ENCODE measurements at places on chromosomes 7 and 10. TPM values are rescaled to one million over a fixed set of nuclear protein-coding genes. Genes with fewer than 3 reads are reported as not detected.
A peak's percentile ranks its signal among the peaks of the same experiment; 100 is the strongest.

The EPHA1 gene
- polyA plus RNA-seq: 14.9 TPM

The NPY gene
- not detected for polyA plus RNA-seq

The TRPV5 gene
- polyA plus RNA-seq: 0.11 TPM

The HOXA4 gene
- 35.3 TPM for polyA plus RNA-seq

The UFSP1 gene
- 1.6 TPM for polyA plus RNA-seq

The ATRNL1 gene
- polyA plus RNA-seq: 6.2 TPM

The ITGB1 gene
- 506 TPM for polyA plus RNA-seq

The HOXA3 gene
- polyA plus RNA-seq: 32.6 TPM

The CXCL12 gene
- polyA plus RNA-seq: 185 TPM

The PNLIPRP1 gene
- 0.35 TPM for polyA plus RNA-seq

The SNX13 gene
- polyA plus RNA-seq: 46.0 TPM

The CUEDC2 gene
- polyA plus RNA-seq: 79.2 TPM

DNA sequence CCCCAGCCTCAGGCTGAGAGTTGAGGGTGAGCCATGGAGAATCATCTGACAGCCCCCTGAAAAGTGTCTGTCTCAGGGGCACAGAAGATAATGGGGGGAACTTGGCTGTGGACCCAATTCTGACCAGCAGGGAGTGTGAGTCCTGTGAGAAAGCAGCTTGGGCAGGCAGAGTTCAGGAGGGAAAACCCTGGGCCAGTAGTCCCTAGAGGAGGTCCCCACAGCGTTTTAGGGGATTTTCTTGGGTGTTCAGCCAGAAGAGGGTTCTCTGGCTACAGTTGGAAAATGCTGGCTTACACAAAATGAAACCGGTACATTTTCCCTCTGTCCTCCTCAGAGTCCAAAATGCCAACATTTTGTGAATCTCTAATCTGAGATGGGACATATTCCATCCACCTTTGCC lies 35.8 kb upstream of the TRIM8 start:
- no peak for DNase-seq

DNA sequence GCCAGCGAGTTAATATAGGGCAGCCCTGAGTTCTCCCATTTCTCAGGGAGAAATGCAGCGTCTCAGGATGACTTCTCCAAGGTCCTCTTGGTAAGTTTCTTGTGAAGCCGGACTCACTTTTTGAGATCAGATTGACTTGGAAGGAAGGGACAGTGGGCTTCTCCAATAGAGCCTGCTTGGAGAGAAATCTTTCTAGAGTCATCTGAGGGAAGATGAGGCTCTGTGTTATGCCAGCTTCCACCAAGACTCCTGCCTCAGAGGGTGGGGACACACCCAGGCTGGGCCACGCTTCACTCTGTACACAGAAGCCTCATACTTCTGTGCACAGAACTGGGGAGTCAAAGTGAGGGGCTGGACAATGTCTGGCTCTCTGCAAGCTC lies 5.6 kb downstream of the C10orf105 start:
- no peak for DNase-seq

DNA sequence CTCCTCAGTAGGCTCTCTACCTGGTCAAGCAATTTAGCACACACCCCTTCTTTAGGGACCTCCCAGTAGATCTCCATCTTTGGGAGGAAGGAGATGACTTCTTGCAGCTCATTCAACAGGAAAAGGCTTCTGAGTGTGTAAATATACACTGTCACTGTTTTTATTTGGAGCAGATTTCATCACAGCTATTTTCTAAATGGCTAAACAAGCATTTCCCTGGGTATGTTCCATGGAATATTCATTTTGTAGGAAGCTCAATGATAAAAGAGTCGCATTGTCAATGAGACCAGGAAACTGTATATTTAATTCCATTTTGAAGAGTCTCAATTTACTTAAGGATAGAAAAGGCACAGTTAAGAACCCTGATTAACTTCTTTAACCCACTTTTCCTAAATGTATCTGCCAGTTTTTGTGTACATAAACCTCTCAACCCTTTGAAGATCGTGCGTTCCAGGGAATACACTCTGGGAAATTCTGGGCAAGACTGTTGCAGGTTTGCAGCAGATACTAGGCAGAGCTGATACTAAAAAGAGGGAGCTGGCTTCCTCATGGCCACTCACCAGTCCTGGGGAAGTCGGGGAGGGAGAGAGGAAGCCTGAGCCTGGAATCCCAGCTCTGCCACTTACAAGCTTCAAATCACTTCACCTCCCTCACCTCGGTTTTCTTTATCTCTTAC lies 10.1 kb downstream of the LGI1 start:
- no peak for DNase-seq

GRCh38 chr7:127844707-127845331 lies 186.4 kb downstream of the LRRC4 start:
- DNase-seq: no peak

DNA sequence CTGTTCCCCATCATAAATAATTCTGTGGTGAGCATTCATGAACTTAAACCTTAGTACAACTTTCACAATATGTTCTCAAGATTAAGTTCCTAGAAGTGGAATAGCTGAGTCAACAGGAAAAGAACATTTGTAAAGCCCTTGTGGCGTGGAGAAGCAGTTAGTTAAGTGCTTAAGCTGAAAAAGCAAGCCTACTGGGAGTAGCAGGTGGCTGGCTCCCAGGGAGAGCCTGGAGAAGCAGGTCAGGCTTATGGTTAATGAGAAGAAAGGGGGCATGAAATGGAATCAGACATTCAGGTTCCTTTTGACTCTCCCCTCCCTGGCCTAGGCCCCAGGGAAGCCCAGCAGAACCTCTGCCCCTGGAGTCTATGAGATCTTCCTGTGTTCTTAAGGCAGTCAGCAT lies 35.3 kb downstream of the VSTM4 start:
- peak; percentile 72 for DNase-seq

DNA sequence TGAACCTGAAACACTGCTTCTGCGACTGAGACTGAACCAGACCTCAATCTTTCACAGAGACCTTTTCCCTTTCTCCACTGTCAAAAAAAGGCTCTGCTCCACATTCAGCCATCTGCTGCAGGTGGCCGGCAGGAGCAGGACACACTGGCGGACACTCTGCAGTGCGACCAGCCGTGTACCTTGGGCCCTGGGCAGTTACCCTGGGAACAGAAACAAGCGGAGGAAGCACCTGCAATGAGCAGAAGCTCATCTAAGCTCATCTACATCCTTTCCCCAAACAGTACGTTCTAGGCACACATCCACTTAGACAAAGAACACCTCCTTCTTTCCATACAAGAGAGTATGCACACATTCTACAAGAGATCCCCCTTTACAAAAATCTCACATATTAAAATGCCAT lies 22.8 kb downstream of the VOPP1 start:
- no peak for DNase-seq

- DNase-seq: no peak
Measured at GRCh38 chr7:158602905-158603772, 15.5 kb upstream of the PTPRN2 start.

DNA sequence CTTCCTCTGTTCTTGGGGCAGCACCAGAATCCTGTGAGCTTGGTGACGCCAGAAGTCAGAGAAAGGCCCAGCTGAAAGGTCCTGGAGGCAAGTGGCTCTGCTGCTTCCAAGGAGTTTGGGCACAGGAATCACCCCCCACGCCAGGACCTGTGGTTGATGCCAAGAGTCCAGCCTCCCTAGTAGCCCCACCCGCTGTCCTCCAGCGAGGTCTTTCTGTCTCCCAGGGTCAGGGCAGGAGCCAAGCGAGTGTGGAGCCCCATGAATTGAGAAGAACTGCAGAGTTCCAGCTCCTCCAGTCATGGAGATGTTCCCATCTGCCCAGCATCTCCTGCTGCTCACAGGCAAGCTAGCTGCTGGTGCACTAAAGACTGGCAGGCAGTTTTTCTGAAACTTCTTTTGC lies 631.7 kb upstream of the MGMT start:
- no peak for DNase-seq

DNA sequence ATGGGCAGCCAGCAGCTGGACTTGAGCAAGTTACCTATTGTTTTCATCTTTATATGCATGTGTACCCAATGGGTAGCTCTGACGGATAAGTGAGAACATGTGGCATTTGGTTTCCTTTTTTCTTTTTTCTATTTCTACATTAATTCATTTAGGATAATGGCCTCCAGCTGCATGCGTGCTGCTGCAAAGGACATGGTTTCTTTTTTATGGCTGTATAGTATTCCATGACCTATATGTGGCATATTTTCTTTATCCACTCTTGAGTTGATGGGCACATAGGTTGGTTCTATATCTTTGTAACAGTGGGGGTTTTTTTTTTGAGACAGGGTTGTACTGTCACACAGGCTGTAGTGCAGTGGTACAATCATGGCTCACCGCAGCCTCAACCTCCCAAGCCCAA lies 37.4 kb downstream of the ASZ1 start:
- no peak for DNase-seq

DNA sequence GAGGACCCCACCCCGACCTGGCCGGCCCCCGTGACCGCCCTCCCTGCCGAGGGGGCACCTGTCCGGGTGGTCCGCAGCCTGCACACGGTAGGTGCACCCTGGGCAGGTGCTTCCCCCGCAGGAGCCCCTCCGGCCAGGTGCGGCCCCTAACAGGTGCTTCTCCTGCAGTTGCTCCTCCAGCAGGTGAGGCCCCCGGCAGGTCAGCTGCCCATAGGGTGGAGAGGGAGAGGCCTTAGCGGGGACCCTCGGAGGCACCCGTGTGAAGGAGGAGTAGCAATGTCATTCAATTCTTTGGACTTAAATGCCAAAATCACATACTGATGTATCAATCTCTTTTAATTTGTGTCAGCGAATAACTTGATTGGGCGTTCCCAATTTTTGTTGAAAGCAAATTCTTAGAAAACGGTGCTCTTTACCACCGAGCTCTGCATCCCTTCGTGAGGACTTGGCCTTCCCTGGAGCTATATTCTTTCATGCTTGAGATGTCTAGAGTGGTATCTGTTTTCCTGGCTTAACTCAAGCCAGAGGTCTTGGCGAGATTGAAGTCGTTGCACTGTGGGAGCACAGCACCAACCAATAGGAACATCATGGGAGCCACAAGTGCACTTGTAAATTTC lies 738 bp upstream of the NCAPG2 start:
- DNase-seq: no peak

- DNase-seq: no peak
Measured at GRCh38 chr7:56110611-56111010, 4.3 kb upstream of the CHCHD2 start.

- DNase-seq: no peak
Measured at GRCh38 chr10:48399056-48399541, 92.6 kb downstream of the MAPK8 start.

GRCh38 chr7:5230265-5231067 lies 40.4 kb downstream of the WIPI2 start:
- DNase-seq: no peak

- no peak for DNase-seq
Measured at GRCh38 chr7:49783446-49783845, 10.0 kb downstream of the VWC2 start.

- no peak for DNase-seq
Measured at GRCh38 chr10:78830976-78831375, 237.8 kb upstream of the ZMIZ1 start.

DNA sequence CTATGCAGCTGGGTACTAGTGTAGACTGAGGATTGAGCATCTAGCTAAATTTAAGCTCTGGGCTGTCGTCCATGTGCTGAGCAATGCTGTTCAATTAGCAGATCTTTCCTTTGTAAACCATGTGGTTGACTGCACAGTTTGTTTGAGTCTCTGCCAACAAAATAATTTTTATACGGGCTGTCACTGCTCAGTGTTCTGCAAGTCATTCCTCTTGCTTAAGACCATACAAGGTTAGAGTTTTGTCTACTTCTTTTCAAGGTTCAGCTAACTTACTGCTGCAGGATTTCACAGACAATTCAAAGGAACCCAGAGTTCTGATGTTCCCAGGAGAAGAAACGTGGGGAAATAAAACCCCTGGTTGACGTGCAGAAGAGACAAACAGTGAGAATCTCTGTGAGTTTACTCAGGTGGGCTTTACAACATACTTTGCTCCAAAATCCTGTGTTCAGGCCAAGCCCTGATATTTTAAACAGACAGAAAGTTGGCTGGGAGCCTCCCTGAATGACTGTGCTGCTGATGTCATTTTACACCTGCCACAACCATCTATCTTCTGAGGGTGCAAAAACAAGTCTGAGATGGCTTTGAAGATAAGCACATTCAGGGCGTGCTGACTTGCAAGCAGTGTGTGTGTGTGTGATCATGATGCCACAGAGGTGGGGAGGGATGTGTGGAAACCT lies 177.1 kb upstream of the SVIL start:
- no peak for DNase-seq

GRCh38 chr7:124155432-124156022 lies 122.7 kb upstream of the TMEM229A start:
- DNase-seq: peak; percentile 33

GRCh38 chr7:155489862-155490696 lies 32.1 kb downstream of the EN2 start:
- DNase-seq: peak; percentile 81

GRCh38 chr7:36154255-36155212 lies 1.5 kb downstream of the EEPD1 start:
- DNase-seq: no peak

GRCh38 chr10:625333-625696 lies 64.2 kb downstream of the DIP2C start:
- DNase-seq: no peak

GRCh38 chr10:113084031-113084430 lies 134.0 kb downstream of the TCF7L2 start:
- DNase-seq: no peak

- no peak for DNase-seq
Measured at GRCh38 chr7:66497346-66497745, 131.3 kb upstream of the KCTD7 start.

DNA sequence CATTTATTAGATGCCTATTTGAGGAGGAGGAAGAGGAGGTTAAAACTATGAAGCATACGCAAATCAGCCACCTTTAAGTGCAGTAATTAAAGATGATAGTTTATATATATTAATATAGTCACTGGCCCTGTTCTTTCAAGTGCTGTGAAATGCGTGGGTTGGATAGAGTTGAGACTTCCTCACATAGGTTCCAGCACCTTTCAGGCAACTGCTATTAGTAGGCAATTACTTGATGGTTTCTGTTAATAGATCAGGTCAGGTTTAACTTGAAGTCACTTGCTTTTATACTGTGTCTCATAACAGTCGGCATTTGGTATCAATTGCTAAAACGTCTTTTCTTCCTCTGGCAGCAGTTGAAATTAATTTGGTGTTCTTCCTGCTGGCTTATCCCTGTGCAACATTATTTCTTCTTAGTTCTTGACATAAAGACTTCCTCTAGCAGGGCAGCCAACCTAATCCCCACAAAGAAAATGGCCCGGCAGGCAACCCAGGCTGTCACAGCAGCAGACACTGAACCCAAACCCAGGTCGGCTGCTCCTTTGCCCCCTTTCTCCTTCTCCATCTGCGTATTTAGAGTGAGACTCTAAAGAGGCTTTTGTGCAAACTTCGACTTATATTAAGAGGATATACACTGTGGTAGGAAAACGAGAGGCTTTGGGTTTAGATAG lies 35.3 kb upstream of the BET1 start:
- DNase-seq: no peak

- DNase-seq: no peak
Measured at GRCh38 chr7:76009672-76010600, 15.5 kb upstream of the TMEM120A start.

GRCh38 chr7:34751725-34752643 lies 94.0 kb downstream of the NPSR1 start:
- no peak for DNase-seq

- DNase-seq: no peak
Measured at GRCh38 chr7:141674702-141675101, 27.3 kb downstream of the DENND11 start.

- no peak for DNase-seq
Measured at GRCh38 chr10:132184816-132185593, 1.7 kb upstream of the DPYSL4 start.
